Lung (tissue), 17 donors: ENCODE measurements at places on chromosomes 1 and 21.

DNA sequence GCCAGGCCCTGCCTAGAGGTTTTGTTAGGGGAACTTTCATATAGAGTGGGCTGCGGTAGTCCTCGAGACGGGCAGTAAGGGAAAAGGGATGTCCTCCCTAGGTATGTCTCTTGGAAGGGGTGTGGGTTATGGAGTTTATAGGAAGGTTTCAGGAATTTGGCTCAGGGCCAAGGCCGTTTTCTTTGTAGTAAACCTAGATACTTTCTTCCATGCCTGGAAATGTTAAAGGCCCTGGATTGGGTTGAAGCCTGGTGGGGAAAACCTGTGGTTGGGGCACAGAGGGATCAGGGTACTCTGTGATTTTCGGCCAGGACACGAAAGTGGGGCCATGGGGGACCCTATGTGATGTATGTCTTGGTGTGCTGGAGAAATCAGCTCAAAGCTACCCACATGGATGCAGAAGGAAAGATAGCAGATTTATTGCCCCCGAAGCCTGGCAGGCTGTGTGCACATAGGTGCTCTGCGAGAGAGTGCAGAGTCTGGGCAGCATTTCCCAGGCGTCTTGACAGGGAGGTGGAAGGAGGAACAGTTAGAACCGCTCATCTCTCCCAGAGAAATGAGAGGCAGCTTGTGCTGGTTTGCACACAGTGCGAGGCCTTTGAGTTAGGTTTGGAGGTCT is 1.7 kb downstream of the SNAP47 start:
- DNase-seq = no peak

DNA sequence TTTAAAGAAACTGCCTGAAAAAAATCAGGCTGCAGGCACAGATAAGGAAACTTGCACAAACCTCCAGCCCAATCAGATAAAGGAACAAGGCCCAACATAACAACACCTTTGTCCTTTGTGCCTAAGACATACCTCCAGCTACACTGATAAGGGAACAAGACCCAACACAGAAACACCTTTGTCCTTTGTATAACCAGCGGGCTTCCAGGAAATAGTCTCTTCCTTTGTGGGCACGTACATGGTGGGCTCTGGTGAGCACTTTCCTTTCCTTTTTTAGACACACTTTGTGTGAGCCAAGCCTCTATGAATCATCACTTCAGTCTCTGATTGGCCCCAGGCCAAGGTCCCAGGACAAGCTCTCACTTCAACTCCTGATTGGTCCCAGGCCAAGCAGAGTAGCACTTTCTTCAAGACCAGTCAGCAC is 23.6 kb downstream of the ZNF670 start:
- DNase-seq = no peak

GRCh38 chr1:107972391-107973180 is 7.6 kb upstream of the VAV3 start:
- no peak for DNase-seq

- no peak for DNase-seq
Measured at GRCh38 chr1:228156515-228156881, 6.8 kb downstream of the GJC2 start.

- DNase-seq = no peak
Measured at GRCh38 chr1:200966934-200967333, 56.6 kb downstream of the KIF21B start.

DNA sequence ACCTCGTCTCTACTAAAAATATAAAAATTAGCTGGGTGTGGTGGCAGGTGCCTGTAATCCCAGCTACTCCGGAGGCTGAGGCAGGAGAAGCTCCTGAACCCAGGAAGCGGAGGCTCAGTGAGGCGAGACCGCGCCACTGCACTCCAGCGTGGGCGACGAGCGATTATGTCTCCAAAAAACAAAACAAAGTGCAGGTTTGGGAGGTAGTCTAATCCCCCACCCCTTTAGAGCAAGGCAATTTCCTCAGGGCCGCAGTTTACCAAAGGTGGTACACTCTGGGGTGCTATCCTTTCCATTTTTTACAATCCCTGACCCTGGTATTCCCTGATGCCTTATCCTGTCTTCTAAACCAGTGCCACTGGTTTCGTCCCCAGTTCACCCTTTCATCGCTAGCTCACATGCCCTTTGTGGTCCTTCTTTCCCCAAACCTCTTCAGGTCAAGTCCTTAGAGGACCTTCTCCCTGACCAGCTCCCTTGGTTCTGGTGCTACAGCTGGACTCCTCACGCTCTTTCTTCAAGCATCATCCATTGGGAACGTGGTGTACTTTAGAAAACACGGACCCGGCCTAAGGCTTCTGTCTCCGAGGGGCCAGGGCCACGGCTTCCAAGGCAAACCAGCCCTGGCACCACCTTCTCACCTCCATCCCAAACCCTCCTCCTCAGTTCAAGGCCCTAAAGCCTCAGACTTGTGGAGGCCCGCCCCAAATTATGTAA is 873 bp downstream of the IFT25 start:
- no peak for DNase-seq
